Mesendoderm (in vitro differentiated cells): ENCODE measurements at places on chromosomes 4 and X.

DNA sequence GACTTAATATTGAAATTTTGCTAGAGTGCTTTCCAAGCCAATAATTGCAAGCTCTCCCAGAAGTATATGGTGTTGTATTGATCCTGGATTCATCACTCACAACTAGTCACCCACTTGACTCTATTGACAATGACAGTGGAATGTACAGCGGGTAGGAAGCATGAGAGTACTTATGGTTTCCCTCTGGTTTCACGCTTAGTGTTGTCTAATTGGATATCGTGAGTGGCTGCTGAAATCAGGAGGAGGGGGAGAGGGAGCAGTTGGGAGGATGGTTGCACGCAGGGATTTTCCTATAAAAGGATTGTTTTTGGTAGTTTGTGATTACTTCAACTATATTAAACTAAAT is 1819.5 kb upstream of the TENM3 start:
- no peak for DNase-seq

- DNase-seq, result no peak
These were observed 25.1 kb upstream of the USO1 start for GRCh38 chr4:75699299-75699698.

DNA sequence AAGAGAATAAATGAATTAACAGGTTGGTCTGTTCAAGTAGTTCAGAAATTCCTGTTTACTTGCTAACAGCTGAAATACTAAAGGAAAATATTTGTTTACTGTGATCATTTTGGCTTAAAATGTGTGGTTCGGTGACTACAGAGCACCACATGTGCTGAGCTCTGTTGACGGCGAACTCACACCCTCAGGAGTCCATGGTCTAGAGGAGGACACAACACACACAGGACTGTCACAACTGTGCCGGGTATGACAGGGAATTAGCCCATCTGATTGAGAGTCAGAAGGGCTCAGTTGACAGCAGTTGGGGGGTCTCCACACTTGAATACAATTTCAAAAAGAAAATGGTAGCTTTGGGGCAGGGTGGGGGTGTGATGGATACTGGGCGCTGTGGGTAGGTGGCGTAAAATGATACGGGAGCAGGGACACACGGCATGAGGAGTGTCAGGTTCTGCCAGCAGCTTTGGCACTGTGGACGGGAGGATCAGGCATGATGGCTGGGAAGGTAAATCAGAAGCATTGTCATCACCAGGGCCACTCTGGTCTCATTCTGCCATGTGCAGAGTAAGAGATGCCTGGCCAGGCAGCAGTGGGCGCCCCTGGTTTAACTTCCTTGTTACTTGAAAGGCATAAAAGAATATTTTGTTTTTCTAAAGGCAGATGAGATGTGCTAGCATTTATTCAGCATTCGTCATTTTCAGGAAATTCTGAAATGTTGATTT is 33.3 kb downstream of the CLDN22 start:
- DNase-seq, result no peak

GRCh38 chrX:42708222-42708621 is 69.7 kb downstream of the PPP1R2C start:
- DNase-seq, result no peak

GRCh38 chr4:17058916-17059741 is 160.7 kb upstream of the LDB2 start:
- no peak for DNase-seq

GRCh38 chr4:14321723-14322122 is 680.6 kb upstream of the CPEB2 start:
- DNase-seq, result no peak

GRCh38 chr4:119184128-119184527 is 28.4 kb upstream of the USP53 start:
- DNase-seq, result no peak

DNA sequence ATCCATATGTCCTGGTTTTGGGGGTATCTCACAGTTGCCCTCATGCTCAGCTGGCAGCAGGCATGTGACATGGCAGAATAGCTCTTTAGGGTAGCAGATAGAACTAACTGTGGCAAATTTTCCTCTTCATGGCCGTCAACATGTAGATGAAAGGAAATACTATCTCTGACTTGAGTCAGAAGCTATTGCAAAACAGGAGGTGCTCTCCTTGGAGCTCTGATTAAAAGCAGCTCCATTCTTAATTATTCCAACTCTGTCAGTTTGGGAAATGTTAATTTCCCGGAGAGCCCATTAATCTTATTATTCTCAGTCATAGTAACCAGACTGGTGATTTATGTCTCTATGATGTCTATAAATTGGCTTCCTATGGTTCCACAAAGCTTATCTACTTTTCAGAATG is 18.2 kb downstream of the IL13RA1 start:
- DNase-seq, result no peak

GRCh38 chr4:18051281-18051680 is 29.7 kb upstream of the LCORL start:
- DNase-seq, result no peak

- peak; percentile 21 for DNase-seq
These were observed 310.6 kb upstream of the AADAT start for GRCh38 chr4:170400361-170400760.

GRCh38 chrX:37370499-37371141 is 21.5 kb downstream of the PRRG1 start:
- DNase-seq, result no peak

DNA sequence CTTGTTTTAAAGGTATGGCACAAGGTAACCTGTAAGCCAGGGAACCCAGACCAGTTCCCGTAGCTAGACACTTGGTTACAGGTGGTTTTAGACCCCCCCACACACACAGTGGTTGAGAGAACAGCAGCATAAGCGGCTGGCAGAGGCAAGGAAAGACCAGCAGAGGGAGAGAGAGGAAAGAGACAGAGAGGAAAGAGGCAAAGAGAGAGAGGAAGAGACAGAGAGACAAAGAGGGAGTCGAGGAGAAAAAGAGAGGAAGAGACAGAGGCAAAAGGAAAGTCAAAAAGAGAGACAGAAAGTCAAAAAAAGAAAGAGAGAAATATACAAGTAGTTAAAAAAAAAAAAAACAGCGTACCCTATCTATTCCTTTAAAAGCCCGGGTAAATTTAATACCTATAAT is 19.5 kb upstream of the PCSK1N start:
- DNase-seq, result peak; percentile 55

DNA sequence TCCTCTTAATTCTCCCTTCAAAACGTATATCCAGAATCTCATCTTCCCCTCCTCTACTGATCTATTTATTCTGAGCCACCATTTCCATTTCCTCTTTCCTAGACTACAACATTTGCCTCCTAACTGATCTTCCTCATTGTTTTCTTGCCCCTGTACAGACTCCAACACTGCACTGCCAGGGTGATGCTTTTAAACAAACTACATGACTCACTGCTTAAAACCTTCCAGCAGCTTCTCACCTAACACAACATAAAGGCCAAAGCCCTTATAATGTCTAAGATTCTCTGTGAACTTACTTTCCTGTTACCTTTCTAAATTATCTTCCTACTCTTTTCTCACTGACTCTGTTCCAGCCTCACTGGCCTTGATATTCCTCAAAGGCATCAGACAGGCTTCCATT is 161.0 kb upstream of the HS3ST1 start:
- no peak for DNase-seq

GRCh38 chr4:73875401-73875800 is 6.2 kb downstream of the CXCL1 start:
- DNase-seq, result no peak

GRCh38 chr4:123495530-123495929 is 98.9 kb downstream of the SPRY1 start:
- no peak for DNase-seq

- peak; percentile 33 for DNase-seq
These were observed 39.6 kb downstream of the DGKK start for GRCh38 chrX:50430917-50431575.

DNA sequence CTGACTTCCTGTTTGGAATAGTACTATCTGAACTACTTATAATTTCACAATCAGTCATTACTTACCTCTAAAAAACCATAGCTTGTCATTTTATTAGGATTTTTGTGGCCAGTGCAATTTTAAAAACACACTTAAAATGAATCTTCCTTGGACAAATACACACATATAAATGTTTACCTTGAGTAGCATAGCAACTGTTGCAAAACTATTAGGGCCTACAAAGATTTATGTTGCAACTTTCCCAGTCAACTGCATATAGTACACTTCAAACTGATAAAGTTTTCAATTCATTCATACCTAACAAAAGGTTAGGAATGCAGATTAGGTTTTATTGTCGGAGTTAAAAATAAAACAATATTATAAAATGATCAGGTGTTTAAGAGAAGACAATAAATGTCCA is 193.0 kb downstream of the PDGFC start:
- DNase-seq, result no peak

DNA sequence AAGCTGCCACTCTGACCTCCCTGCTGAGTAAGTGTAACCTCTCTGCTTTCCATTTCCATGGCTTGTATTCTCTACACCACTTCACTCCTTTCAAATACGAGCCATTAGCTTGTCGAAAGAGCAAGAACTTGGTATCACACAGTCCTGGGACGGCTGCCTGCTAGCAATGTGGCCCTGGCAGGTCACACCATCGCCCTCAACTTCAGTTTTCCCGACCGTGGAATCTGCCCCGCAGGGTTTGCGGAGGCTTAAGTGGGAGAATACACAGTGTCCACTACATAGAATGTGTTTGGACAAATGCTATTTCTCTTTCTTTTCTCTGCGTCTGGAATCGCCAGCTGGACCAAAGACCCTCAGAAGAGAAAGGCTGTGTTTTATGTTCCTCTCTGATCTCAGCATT is 78.6 kb upstream of the STOX2 start:
- DNase-seq, result no peak

GRCh38 chrX:122004127-122004526 is 956.7 kb downstream of the GLUD2 start:
- no peak for DNase-seq

DNA sequence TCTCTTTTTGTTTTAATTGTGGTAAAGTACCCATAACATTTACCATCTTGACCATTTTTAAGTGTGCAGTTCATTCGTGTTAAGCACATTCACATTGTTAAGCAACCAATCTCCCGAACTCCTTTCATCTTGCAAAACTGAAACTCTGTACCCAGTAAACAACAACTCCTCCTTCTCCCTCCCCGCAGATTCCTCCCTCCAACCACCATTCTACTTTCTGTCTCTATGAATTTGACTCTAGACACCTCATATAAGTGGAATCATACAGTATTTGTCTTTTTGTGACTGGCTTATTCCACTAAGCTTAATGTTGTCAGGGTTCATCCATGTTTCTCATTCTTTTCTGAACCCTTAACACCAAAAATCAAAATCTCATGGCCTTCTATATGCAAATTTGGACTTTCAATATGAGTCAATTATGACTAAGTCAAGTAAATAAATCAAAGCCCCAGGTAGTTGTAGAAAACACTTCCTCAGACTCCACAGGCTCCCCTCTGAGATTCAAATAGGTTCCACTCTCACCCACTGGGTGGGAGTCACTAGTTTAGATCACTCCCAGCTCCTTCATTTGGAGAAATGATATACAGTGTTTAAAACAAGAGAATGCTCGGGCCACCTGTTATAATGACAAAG is 9.8 kb upstream of the RTL5 start:
- DNase-seq, result no peak
